ENCODE measurements at places on chromosomes 7 and 10.

- no peak for DNase-seq
Observed at GRCh38 chr10:129773359-129773990, 190.6 kb downstream of the EBF3 start.

DNA sequence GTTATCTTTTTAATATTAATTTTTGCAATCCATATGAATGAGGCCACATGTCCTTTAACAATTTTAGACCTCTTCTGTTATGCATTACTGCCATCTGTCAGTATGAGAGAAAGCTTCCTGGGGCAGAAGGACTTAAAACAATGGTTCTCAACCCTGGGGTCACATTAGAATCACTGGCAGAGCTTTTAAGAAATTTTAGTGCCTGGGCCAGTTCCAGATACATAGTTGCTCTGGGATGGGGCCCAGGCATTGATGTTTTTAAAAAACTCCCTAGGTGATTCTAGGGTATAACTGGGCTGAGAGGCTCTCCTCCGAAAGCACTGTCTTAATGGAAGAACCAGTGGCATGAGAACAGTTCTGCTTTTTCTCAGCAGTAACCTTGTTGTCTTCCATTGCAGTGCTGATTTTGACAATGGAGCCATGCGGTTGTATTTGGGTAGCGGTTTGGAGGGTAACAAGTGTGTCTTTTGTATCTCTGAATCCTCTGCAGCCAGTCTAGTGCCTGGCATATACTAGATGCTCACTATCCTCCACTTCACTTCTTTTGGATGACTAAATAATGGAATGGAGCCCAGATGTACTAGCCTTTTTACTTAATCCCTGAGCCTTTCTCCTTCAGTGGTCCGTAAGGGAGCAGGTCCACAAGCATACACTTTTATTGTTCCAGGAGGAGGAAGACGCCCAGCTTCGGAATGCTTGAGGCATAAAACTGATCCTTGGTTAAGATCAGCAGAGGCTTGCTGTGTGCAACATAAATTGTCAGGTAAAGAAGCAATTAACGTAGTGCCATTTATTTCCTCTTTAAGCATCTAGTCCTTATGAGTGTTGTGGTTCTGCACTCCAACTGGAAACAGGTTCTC, 227.1 kb downstream of the AUTS2 start:
- DNase-seq: peak; percentile 13

DNA sequence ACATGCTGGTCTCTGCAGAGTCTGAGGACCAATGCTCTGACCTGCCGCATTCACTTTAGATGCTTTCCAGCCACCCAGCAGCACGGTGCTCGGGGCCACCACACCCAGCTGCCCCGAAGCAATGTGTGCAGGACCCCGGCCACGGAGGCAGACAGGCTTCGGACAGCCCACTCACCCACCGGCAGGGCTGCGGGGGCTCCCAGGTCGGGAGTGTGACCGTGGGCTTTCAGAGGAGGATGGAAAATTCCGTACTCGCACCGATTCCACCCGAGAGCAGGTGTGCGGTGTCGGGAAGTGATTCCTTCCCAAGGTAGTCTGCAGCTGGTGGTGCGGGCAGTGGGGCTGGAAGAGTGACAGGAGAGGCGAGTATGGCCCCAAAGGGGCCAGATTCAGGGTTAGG, 190.9 kb downstream of the DNAJB6 start:
- no peak for DNase-seq

DNA sequence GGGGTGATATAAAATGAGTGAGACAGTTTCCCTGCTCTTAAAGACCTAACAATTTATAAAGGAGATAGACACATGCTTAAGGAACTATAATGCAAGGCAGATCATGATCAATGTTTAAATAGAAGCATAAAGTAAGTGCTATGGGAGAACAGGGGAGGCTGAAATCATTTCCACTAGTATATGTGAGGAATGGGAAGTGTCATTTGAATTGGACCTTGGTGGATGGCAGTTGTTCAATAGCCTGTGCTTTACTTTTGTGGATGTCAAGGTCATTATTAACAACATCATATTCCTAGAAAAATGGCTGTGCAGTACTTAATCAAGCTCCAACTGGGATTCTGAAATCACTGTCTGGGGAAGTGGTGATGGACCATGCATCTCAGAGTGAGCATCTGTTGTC, 14.7 kb downstream of the NPY start:
- no peak for DNase-seq

All from midbrain (tissue), 1 donor.